Fibroblast of gingiva (primary cell): ENCODE measurements at places on chromosomes 5 and 9.

DNA sequence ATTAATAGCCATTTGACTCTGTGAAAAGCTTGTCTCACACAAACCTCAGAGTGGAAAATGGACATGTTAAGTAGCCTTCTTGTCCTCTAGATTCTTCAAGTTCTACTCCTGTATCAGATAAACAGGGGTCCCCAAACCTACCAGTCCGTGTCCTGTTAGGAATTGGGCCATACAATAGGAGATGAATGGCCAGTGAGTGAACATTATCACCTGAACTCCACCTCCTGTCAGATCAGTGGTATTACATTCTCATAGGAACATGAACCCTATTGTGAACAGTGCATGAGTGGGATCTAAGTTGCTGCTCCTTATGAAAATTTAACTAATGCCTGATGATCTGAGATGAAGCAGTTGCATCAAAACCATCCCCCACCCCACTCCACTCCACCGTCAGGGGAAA is 136.3 kb downstream of the TMEM232 start:
- DNase-seq: peak; percentile 1

DNA sequence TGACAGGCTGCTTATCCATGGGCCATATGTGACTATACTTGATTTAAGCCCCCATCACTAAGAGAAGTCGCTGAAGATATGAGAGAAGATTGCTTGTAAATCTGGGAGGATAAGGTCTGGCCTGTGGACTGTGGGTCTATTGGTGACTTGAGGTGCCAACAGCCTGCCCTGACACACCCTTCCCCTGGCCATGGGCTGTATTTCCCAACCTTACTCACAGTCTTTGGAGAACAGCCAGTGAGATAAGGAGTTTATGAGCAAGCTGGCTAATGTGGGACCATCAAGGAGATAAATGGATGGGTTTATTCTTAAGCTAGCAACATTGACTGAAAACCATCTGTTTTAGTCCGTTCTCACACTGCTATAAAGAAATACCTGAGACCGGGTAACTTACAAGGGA is 231.3 kb downstream of the ZSWIM6 start:
- no peak for DNase-seq

- no peak for DNase-seq
Observed at GRCh38 chr5:179227580-179228311, 117.5 kb downstream of the ADAMTS2 start.

DNA sequence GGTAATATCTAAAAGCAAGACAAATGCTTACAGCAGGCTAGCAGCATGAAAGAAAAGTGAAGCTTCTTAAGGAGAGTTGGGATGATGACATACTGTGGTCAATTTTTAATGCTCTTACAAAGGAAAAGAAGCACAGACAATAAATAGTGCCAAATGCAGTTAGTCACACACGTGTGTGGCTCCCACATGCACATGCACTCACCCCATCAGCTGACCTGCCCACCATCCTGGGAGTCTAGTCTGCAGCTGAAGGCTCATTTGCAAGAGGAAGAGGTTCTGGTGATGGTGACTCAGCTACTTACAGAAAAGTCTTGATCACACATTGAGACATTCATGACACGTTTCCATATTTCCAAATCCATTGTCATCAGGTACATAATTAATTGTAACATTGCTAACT is 129.3 kb downstream of the MRPL36 start:
- no peak for DNase-seq

- DNase-seq: no peak
Observed at GRCh38 chr5:144323181-144323580, 152.5 kb downstream of the KCTD16 start.
